ENCODE measurements at places on chromosomes 5 and 9.

DNA sequence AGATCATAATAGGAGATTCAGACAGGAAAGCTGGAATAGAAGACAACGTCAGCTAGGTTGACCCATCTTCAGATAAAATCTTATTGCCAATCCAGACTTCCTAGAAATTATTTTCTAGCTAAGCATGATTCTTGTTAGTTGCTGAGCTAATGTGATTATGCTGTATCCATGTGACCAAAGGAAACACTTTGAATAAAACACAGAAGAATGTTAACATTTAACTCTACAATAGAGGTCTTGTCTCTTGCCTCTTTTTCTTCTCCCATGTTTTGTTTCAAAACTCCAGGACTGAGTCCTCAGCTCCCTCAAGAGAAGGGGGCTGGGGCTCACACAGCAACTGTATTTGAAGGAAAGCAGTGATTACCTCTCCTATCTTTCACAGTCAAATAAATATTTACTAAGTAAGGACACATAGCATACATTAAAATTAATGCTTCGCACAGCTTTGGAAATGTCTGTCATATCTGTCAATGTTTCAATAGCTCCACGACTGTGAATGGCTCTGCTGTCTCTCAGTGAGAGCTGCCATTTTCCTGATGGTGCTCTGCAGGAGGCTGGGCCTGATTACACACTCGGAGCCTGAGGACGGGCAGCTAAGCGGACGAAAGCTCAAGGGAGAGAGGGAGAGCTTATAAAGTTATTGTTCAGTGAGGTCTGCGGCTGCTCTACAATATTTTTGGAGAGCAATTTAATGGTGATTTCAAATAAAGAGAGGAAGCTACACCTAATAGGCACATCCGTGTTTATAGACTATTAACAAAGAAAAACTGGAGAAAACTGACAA lies 64.8 kb upstream of the ZNF462 start:
- no peak for DNase-seq

- DNase-seq = no peak
Observed at GRCh38 chr5:79575996-79576395, 36.2 kb upstream of the TENT2 start.

GRCh38 chr5:96904054-96904931 lies 28.0 kb downstream of the ERAP2 start:
- DNase-seq = no peak

DNA sequence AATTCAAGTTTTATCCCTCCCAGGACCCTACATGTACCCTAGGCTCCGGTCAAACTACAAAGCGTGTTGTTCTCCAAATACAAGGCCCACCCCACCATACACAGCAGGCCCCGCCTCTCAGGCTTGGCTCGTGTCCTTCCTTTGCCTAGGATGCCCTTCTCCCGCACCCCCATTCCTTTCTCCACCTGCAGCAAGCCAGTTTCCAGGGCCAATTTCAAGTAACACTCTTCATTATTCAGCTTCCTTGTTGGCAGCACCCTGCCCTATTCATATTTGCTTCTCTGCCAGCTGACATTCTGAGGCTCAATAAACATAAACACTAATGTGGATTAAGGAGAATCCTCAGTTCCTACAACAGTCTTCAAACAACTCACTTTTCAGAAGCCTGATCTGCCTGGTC lies 31.7 kb downstream of the EPB41L4B start:
- DNase-seq = no peak

DNA sequence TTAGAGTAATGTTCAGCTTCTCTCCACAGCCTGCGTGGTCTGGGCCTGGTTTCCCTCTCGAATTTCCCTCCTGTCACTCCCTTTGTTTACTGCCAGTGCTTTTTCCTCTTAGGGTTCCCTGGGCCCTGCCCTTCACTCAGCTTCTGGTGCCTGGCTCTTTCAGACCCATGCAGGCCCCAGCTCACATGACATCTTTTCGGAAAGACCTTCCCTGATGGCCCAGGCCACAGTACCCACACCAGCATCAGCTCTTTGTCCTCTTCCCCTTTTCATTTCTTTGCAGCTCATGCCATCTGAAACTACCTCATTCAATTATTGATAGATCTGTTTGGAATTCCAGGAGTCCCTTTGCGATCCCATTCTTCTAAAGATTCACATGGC lies 68.1 kb upstream of the ABL1 start:
- DNase-seq = no peak

DNA sequence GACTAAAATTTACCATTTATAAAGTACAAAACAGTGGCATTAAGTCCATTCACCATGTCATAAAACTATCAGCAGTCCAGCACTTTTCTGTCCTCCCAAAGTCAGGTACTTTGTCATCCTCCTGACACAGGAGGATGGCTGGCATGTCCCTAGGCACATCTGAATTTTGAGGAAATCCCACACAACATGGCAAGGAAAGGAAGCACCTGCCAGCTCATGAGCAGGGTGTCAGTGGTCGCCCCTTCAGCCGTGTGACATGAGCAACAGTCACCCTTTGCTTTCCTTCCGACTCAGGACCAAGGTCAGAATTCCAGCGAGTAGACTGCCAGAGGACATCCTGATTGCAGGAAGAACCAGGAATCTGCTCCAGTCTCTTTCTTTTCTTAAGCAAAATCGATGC lies 77.1 kb downstream of the PPARGC1B start:
- no peak for DNase-seq

DNA sequence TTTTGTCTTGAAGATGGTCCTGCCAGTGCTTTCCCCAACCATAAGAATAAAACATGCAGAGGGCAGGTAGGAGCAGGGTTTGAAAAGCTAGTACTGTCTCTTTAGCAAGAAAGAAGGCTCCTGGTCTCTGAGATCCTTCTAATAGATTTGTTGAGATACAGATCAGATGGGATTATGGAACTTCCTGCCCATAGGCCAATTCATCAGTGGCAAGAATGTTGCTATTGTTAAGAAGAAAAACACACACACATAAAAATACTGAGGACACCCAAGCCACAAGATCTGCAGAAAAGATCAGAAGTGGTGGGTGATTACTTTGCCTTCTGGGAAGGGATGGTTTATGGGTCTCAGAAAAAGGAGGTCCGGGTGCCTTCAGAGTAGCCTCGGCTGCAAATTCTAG lies 59.8 kb downstream of the TNC start:
- DNase-seq = no peak

GRCh38 chr5:103587185-103587748 lies 24.7 kb upstream of the NUDT12 start:
- DNase-seq = no peak

DNA sequence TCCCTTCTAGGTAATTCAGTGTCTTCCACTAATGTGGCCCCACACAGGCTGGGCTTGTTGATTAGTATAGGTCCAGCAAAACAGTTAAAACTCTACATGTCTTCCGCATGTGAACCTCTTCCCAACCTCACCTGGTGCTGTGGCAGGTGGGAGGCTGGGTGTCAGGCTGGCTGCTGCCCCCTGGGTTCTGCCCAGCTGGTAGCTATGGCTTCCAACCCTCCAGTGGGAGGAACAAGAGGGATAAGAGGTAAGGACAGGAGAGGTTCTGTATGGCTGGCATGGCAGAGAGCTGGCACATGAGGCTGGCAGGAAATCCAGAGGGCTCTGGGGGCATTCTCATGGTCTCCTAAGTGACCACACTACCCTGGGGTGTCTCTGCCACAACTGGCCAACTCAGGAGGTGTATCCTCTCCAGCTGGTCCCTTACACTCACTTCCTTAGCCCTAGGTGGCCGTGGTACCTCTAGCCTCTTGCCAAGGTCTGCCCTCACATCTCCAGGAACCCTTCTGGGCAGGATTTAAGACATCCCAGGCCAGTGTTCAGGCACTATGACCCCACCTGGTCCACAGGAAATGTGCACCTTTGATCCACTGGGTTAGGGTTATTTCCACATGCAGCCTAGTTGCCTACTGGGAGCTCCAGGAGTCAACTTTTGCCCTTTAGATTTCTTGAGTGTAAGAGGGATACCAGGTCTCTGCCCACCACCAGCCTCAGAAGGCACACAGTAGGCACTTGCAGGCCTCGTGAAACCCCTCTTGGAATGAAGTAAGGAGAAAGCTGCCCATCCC lies 41.7 kb downstream of the AHRR start:
- no peak for DNase-seq

- DNase-seq = no peak
Observed at GRCh38 chr5:58081435-58081834, 378.5 kb downstream of the PLK2 start.

GRCh38 chr5:1033178-1033577 lies 24.6 kb downstream of the NKD2 start:
- no peak for DNase-seq

- no peak for DNase-seq
Observed at GRCh38 chr5:78345485-78345884, 14.9 kb upstream of the SCAMP1 start.

GRCh38 chr9:37471942-37472684 lies 6.9 kb upstream of the ZBTB5 start:
- no peak for DNase-seq

DNA sequence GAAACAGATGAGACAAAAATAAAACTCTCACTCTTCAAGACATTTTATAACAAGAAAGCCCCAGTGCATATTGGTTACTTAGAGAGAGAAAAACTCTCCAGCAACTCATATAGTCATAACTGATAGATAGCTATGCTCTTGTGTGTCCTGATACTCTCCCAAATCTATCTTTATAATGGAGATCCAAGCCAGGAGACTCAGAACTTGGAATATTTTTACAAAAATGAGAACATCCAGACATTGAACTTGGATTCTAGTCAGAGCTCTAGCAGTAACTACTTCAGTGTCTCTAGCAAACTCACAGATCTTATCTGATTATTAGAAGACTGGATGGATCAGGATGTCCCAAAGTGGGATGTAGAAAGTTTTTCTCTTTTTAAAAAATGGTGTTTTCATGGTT lies 412.7 kb upstream of the BRINP1 start:
- no peak for DNase-seq

DNA sequence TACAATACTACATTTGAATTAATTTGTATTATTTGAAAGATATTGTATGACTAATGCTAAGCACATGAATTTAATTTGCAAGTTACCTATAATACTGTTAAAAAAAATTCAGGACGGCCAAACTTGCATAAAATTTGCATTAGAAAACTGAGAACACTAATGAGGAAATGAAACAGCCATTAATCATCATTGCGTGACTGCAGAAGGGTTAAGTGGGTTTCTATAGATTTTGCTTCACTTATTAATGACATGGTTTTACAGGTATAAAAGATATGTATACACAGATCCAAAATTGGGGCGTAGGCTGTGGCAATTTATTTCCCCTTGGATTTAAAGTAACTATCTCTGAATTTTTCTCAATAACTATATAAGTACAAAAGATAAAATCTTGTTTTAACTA lies 882.6 kb downstream of the PTPRD start:
- DNase-seq = no peak

GRCh38 chr9:87184956-87185642 lies 237.8 kb upstream of the GAS1 start:
- DNase-seq = no peak

- DNase-seq = no peak
Observed at GRCh38 chr9:69556707-69557106, 115.5 kb downstream of the APBA1 start.

- no peak for DNase-seq
Observed at GRCh38 chr5:56938858-56939257, 13.1 kb downstream of the MIER3 start.

DNA sequence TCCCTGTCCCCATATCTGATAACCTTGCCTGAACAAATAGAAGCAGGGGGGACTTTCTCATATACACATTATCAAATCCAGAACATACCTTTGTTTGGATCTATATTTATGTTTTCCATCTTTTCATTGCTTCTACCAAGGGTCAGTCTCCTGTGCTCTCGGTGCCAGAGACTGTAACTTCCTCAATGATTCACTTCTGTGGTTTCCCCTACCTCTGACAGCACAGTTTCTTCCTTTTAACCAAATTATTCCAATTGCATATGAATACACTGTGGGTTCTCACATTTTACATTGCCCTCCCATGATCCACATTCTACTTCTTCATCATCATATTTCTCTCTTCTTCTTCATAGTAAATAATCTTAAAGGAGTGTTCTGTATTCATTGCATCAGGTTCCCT lies 32.2 kb downstream of the NMUR2 start:
- no peak for DNase-seq
